T-helper 2 cell treated with Interferon-gamma antibody and Interleukin-4, amounts not matched to agents 100 ng/mL and 5 ng/mL, for 36 hours (primary cell): ENCODE measurements at places on chromosomes 6 and 20. TPM values are rescaled to one million over a fixed set of nuclear protein-coding genes. Genes with fewer than 3 reads are reported as not detected.

KIAA1586 gene
- total RNA-seq, result 14.2 and 14.8 TPM in 2 replicates

BIRC7 gene
- total RNA-seq, result not detected in 2 replicates

NMBR gene
- not detected in 2 replicates for total RNA-seq

LTB gene
- total RNA-seq, result 767 and 782 TPM in 2 replicates

LTV1 gene
- total RNA-seq, result 31.7 and 32.6 TPM in 2 replicates
